ENCODE measurements at places on chromosomes 16 and 17.
A peak's percentile ranks its signal among the peaks of the same experiment; 100 is the strongest.

- DNase-seq = no peak
Measured at GRCh38 chr17:34390649-34391048, 27.6 kb upstream of the CCL1 start.

GRCh38 chr16:67448580-67448979 is 17.7 kb downstream of the HSD11B2 start:
- no peak for DNase-seq

- no peak for DNase-seq
Measured at GRCh38 chr17:34581446-34582184, 2.2 kb downstream of the TMEM132E start.

DNA sequence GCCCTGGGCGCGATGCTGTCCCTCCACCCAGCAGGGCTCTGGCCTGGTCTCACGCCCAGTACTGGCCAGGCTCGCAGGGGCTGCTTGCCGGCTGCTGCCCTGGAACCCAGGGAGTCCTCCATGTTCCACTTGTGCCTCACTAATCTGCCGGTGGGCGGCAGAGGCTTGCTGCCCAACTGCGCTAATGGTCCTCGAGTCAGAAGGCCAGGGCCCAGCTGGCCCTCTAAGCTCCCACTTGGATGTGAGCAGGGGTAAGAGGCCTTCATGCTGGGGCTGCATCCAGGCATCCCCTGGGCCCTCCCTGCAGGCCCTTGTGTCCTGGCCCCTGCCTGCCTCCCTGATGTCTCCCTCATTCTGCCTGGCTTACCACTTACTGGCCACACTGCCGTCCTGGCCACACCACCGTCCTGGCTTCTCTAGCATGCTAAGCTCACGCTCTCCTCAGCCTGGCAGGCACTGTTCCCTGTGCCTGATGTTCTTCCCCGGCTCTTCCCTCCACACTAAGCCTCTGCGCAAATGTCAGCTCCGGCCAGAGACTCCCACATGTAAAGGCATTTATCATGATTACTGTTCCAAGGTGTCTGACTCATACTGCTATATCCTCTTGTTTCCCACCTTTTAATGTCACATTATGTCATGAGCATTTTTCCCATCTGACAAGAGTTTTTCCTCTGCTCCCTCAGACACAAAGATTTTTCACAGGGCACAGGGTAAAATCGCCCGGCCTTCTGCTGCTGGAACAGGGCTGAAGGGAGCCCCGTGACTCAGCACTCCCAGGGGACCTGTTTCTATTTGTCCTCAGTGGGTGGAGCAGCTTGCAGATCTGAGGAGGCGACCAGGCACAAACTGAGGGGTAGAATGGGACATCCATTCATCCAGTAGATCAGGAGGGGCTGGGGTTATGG is 15.9 kb downstream of the B9D1 start:
- peak; percentile 48 for DNase-seq

- no peak for DNase-seq
Measured at GRCh38 chr17:8189041-8189710, 804 bp downstream of the BORCS6 start.

GRCh38 chr16:79845734-79846135 is 245.2 kb upstream of the MAF start:
- DNase-seq = no peak

DNA sequence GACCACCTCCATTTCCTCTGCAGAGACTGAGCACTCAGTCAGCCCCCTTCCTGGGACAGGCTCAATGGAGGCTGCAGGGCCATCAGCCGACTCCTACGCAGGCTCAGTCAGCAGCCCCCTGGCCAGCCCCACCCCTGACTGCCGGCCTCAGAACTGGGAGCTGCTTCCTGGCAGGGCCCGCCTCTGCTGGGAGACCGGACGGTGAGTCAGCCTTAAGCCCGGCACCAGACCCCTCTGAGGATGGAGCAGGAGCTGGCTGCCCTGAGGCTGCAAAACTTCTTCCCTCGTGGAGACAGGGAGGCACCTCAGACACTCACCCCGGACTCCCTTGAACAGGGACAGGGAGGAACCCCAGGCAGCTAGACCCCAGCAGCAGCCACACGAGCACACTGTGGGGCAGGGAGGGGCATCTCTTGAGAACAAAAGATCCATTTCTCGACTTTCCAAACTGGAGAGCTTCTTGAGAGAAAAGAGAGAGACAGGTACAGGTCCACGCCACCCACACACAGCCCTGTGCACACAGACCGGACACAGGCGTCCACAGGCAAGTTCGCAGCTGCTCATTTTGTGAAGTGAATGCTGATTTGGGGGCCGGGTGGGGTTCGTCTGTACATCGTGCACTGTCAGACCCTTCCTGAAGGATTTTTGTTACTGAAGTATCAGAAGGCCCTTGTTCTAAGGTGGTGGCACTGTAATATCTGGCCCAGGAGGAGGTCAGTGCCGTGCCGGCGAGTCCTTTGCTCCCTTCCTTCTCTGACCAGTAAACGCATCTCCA is 1.3 kb upstream of the TUBB3 start:
- DNase-seq = peak; percentile 86

DNA sequence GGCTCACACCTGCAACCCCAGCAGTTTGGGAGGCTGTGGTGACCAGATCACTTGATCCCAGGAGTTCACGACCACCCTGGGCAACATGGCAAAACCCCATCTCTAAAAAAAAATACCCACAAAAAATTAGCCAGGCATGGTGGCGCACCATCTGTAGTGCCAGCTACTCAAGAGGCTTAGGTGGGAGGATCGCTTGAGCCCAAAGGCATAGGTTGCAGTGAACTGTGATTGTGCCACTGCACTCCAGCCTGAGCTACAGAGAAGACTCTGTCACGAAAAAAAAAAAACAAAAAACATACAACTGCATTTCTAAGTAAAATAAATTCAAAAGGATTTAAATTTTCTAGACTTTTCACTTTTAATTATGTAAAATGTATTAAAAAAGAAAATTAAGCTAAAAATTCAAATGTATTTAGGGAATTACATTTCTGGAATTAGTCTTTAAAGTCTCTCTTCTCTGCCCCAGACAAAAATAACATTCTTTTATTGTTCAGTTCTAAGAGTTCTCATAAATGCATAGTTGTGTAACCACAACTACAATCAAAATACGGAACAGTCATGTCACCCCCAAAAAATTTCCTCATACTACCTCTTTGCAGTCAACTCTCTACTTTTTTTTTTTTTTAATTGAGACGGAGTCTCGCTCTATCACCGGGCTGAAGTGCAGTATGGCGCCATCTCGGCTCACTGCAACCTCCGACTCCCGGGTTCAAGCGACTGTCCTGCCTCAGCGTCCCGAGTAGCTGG is 14.1 kb downstream of the FAM222B start:
- DNase-seq = no peak

- DNase-seq = no peak
Measured at GRCh38 chr16:25707982-25708583, 16.3 kb downstream of the HS3ST4 start.

DNA sequence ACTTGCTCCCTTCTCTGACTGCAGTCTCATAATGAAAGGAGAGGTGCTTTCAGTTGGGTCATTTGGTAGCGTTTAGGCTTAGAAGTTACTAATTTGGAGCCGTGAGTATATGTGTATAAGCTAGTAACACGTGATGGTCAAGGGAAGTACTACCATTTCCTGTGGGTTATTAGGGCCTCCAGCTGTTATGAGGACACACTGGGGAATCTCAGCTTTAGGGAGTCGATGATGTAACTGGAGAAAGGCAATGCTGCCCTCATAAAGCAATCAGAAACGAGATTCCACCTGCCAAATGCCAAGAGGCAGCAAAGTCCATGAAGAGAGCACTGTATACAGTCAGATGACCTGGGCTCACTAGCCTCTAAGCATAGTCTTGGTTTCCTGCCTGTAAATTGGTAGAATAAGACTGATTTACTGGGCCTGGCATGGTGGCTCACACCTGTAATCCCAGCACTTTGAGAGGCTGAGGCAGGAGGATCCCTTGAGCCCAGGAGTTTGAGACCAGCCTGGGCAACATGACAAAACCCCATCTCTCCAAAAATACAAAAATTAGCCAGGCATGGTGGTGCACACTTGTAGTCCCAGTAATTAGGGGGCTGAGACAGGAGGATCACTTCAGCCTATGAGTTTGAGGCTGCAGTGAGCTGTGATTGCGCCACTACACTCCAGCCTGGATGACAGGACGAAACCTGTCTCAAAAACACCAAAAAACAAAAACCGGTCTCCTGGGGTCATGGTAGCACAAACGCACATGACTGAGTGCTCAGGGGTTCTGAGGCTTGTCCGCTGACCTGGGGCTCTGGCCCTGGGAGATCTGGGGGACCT is 53.0 kb downstream of the SF3B3 start:
- DNase-seq = peak; percentile 59

DNA sequence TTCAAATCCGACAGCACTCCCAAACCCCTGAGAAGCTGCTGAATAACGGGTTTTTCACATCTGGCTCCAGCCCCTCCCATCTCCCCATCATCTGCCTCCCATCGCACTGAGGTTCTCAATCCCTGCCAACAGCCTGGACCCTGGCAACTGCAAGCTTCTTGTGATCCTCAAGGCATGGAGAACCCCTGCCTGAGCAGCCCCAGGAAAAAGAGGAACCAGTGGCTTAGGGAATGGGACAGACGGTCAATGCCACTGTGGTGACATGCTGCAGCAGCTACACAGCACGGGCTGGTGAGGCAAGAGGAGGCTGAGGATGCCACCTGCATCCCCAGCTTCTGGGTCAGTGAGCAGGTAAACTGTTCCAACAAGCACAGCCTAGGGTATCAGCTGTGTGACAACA is 3.3 kb upstream of the MBTPS1 start:
- DNase-seq = no peak

DNA sequence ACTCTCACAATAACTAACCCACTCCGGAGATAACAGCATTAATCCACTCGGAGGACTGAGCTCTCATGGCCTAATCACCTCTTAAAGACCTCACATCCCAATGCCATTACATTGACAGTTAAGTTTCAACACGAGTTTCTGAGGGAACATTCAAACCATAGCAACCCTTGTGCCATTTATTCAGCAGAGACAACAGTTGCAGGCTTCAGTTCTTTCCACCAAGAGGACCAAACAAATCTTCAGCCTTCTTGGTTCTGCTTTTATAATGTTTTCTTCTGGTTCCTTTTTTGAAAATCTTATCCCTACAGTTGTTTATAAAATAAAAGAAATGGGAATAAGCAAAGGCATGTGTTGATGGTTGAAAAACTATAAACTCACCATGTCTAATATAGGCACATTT is 2.1 kb upstream of the CD300E start:
- DNase-seq = no peak

- DNase-seq = no peak
Measured at GRCh38 chr16:354291-354881, 1.9 kb upstream of the AXIN1 start.

- DNase-seq = no peak
Measured at GRCh38 chr16:74842413-74842812, 67.8 kb upstream of the FA2H start.

DNA sequence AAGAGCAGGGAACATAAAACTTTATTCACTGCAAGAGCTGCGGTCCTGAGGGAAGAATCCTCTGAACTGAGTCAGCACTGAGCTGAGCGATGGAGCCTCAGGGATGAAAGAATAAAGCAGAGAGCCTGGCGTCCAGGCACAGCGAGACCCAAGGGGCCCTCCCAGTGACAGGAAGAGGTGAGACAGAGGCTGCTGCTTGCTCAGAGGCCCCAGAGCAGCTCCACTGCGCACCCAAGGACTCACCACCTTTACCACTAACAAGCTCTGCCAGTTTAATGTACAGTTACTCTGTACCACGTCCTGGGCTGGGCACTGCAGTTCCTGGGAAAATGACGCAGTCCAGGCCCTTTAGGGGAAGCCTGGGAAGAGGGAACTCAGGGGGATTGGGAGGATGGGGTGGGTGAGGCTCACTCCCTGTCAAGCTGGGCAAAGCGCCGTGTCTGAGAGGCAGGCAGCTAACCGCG is 5.6 kb downstream of the GFAP start:
- DNase-seq = peak; percentile 20

DNA sequence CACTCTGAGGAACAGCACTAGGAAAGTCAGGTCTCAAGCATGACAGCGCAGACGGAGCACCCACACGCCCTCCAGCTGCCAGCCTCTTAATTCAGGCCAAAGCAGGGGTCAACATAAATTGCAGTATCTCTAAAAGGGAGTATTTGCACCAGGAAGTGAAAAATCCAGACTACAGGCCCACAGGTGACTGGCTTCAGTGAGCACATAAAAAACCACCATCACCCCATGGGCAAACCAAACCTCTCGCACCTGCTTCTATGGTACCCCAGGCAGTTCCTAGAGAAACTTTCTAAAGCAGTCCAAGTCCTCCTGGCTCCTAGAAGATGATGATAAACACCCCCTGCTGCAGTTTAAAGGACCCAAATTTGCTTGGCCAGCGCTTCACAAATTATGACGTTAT is 129.8 kb downstream of the ZNF423 start:
- DNase-seq = no peak

- no peak for DNase-seq
Measured at GRCh38 chr17:29694918-29695563, 72.3 kb upstream of the CORO6 start.

DNA sequence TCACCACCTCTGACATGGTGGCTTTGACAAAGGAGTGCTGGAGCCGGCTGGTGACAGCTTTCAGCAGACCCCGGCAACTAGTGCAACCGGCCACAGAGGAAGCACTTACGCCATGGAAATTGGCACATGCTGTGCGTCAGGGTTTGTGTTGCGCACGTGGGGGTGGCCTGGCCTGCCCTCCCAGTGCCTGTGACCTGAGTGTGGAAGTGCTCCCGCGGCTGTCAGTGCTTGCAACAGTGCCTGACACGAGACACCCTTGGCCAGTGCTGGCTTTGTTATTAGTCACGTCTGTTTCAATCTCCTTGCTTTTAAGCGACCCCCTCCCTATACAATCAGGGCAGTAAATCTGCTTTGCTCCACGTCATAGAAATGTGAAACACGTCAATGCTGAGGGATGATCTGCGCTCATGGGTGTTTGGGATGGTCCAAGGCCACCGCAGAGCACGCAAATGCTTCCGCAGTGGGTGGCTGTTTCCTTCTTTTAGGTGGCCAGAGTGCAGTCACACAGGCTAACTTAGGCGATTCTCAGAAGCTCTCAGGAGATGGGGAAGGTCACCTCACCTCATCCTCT is 64.3 kb downstream of the PGS1 start:
- DNase-seq = peak; percentile 34

- no peak for DNase-seq
Measured at GRCh38 chr17:19398301-19399181, 11.6 kb upstream of the MFAP4 start.

DNA sequence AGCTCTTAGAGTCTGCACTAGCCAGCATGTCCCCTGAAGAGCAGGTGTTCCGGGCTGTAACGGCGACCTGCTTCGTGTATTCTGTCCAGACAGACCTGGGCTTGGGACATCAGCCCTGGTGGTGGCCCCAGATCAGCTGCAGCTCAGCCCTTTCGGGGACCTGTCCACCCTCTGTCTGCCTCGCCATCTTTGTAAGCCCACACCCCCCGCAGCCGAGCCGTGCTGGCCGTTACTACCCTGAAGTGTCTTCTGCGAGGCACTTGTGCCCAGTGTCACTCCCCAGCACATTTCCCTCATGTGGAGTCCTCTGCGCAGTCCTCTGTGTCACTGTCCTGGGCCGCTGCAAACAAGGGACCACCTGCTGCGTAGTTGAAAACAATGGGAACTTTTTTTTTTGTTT is 10.4 kb downstream of the CARD14 start:
- no peak for DNase-seq

DNA sequence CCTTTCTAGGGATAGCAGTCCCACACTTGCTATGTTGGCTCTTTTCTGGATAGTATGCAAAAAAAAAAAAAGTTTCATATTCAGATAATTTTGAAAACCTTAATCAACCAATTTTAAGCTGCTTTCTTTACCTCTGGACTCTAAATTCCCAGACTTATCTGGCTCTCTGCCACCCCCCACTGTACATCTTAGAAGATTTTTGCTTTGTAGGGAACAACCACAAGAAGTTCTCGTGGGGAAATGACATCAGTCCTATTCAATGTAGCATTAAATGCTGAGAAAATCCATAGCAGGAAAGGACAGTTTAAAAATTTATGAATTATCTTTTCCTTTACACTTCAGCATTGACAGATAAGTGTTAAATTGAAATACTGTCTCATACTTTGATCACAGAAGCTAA is 562.7 kb upstream of the HSBP1 start:
- DNase-seq = no peak
